ENCODE measurements at places on chromosomes 12 and 14.

GRCh38 chr12:81502912-81503695 lies 256.0 kb downstream of the PPFIA2 start:
- DNase-seq, result no peak

GRCh38 chr12:83074358-83074894 lies 387.7 kb downstream of the TMTC2 start:
- DNase-seq, result no peak

DNA sequence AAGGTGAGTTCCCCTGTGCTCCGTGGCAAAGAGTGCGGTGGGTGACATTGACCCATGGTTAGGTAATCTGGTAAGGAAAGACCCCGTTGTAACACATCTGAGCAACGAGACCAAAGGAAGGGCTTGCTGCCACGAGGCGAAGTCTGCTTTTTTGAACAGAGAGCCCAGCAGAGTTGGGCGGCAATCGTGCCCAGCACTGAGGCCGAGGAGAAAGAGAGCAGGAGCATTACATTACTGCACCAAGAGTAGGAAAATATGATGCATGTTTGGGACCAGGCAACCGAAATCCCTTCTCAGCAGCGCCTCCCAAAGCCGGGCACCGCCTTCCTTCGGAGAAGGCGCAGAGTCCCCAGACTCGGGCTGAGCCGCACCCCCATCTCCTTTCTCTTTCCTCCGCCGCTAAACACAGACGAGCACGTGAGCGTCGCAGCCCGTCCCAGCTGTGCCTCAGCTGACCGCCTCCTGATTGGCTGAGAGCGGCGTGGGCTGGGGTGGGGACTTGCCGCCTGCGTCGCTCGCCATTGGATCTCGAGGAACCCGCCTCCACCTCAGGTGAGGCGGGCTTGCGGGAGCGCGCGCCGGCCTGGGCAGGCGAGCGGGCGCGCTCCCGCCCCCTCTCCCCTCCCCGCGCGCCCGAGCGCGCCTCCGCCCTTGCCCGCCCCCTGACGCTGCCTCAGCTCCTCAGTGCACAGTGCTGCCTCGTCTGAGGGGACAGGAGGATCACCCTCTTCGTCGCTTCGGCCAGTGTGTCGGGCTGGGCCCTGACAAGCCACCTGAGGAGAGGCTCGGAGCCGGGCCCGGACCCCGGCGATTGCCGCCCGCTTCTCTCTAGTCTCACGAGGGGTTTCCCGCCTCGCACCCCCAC lies at the start of gene HIF1A:
TSS of gene HIF1A (plus strand) at position 684 of the 865 bp plus-strand sequence. CDS start 292 bp downstream, outside the sequence.
- DNase-seq, result peak; percentile 84

GRCh38 chr12:11824736-11825135 lies 175.3 kb downstream of the ETV6 start:
- DNase-seq, result no peak

DNA sequence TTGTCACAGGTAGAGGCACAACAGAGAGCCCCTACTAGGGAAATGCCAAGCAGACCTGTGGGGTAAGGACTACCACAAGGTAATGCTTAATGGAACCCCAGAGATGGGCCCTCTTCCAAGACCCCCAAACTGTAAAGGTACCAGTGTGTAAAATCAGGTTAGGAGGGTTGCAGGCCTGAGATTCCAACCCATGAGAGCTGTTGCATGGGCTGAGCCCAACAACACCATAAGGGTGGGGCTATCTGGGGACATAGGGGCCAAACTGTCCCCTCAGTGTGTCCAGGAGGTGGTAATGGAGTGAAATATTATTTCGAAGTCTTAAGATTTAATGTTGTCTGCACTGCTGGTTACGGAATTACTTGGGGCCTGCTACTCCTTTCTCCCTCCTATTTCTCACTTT lies 620.2 kb downstream of the ETNK1 start:
- no peak for DNase-seq

DNA sequence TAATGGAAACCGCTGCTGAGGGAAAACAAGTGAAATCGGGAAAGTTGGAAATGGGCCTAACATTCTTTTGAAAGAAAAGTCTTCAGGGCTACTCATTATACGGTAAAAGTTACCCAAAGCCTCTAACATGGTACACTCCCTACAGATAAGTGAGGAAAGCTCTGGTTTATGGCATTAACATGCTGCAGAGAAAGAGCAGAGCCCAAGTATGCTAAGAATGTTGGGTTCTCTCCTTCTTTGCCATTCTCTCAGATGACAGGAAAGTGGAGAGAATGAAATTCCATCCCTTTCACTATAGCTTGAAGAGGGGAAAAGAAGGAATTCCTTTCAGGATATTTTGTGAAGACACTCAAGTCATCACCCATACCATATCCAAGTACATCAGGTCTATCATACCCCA lies 348.0 kb downstream of the SEC23A start:
- no peak for DNase-seq

DNA sequence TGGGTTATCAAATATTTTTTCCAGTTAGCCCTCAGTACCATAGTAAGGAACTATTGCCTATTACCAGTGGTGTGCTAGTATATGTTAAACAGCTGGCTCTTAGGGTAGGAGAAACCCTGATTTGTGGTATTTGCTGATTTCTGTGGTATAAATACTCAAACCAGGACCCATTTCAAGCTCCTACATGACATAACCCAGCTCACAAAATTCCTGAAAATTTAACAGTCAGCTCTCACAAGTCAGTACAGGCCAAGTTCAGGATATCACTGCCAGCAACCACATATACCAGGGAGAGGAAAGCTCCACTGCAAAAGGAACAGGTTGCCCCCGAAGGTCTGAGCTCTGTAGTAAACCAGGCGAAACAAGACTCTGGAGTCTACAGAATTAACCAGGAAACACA lies 315.3 kb downstream of the NOVA1 start:
- DNase-seq, result no peak

DNA sequence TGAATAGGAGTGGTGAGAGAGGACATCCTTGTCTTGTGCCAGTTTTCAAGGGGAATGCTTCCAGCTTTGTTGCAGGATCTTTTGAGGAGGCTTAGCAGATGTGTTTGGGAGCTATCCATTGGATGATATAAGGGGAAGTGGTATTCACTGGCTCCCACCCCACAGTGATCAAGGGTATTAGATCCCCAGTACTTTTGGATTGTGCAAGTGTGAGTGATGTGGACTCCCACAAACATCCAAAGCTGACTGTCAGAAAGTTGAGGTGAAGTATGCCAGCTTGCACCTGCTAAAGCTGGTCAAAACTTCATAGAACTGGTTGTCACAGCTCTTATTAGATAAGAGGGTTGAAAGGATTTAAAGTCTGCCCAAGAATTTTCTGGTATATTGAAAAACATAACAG lies 110.1 kb upstream of the BTG1 start:
- DNase-seq, result no peak

DNA sequence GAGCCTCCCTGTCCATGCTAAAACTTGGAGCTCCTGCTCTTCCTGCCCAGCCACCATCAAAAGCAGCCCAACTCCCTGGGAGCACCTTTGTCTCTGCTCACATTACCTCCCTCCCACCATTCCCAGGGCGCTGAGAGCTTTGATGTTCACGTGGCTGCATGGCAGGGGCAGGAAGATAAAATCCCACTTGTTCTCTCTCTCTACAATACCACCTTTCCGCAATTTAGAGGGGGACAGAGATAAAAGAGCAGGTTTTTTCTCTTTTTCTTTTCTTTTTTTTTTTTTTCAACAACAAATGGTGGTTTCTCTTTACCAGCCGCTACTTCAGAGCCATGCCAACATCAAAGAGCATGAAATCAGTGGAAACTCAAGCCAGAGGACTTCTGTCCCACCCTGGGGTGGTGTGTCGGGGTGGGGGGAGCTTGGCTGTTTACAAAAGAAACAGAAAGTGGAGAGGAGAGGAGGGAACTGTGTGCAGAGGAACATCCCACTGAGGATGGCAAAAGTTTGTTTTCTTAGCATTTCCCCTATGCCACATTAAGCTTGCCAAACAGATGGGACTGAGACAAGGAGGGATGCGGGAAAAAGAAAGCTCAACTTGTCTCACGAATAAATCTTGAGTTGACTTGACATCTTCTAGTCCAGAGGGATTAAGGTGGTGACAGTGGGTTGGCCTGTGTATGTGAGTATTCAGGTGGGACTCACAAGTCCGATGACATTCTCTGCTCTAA lies 103.7 kb upstream of the NUDT4 start:
- no peak for DNase-seq

GRCh38 chr12:62657363-62657632 lies 190.7 kb downstream of the MON2 start:
- no peak for DNase-seq

GRCh38 chr12:93361151-93361919 lies 16.4 kb upstream of the NUDT4 start:
- no peak for DNase-seq

- DNase-seq, result no peak
These were observed 1.3 kb upstream of the ARHGEF25 start for GRCh38 chr12:57609781-57610553.

- DNase-seq, result no peak
These were observed 35.5 kb upstream of the CSRP2 start for GRCh38 chr12:76914102-76914859.

- peak; percentile 25 for DNase-seq
These were observed 5.7 kb downstream of the WNT5B start for GRCh38 chr12:1634590-1635191.

DNA sequence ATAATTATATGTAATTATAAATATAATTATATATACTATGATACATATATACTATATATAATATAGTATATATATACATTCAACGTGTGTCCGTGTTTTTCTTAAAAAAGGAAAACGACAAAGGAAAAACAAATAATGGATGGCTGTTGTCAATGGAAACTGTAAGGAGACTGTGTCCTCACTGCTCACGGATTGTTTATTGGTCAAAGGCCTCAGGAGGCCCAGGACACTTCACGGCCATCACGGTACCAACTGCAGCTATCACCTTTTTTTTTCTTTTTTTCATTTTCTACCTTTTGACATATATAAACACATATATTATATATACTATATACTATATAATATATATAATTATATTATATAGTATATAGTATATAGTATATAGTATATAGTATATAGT lies 113.4 kb downstream of the SPTSSA start:
- DNase-seq, result no peak

GRCh38 chr12:27940756-27941402 lies 31.7 kb downstream of the PTHLH start:
- peak; percentile 25 for DNase-seq

- no peak for DNase-seq
These were observed 34.1 kb downstream of the ERGIC2 start for GRCh38 chr12:29346769-29347421.

DNA sequence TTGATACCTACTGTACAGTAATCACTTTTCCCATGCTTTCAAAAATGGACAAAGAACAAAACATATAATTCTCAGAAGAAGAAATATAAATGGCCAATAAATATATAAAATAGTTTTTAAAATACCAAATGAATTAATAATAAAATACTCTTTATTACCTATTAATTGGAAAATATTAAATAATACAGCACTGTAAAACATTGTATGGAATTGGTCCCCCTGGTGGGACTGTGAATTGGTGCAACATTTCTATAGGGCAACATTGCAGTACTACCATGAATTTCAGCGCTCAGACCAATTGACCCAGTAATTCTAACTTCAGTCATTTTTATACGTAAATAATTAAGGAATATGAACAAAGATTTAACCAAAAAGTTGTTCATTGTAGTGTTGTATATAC lies 162.6 kb downstream of the PELI2 start:
- no peak for DNase-seq

DNA sequence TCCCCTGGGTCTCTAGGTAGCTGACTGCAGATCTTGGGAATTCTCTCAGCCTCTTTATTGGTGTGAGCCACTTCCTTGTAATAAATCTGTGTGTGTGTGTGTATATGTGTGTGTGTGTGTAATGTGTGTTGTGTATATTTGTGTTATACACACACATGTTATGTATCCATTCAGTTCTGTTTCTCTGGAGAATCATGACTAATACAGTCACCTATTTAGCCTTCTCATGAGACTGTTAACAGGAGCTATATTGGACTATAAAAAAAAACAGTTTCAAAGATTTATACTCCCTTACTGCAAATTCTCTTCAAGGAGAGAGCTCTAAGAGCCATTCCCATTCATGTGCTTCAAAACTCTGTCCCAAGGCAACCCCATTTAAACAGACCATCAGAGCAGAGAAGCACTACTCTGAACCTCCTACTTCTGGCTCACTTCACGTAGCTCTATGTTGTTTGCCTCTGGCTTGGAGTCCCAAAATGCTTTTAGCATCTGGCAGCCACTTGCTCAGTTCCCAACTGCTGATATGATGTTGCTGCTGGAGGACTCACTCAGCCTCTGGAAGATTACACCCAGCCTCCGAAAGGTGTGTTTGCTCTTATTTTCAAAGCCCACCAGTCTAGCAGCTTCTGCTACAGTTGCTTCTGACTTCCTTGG lies 48.7 kb upstream of the KITLG start:
- no peak for DNase-seq

DNA sequence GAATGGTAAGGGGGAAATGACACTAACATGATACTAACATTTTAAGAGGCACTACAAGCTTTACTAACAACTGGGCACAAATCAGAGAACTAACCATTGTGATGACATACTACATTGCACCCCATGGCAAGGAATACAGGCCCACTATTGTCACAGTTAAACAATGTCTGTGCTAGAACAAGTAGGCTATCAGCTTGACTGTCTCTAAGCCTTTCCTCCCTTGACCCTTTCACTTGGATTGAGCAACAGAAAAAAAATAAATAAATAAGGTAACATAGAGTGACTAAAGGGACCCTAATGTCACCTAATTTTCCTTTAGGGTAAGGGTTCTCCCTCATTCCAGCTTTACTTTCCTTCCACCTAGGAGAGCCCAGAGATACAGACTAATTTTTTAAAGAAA lies 4.4 kb downstream of the SLC38A2 start:
- DNase-seq, result no peak

- DNase-seq, result no peak
These were observed 2.8 kb downstream of the NFATC4 start for GRCh38 chr14:24370748-24371147.

Data from stimulated activated CD8-positive, alpha-beta memory T cell treated with anti-CD3 and anti-CD28 coated beads, Interleukin-7, amount 100 ng/mL, for 1 hour (primary cell).